ENCODE measurements at places on chromosomes 16 and 17.

DNA sequence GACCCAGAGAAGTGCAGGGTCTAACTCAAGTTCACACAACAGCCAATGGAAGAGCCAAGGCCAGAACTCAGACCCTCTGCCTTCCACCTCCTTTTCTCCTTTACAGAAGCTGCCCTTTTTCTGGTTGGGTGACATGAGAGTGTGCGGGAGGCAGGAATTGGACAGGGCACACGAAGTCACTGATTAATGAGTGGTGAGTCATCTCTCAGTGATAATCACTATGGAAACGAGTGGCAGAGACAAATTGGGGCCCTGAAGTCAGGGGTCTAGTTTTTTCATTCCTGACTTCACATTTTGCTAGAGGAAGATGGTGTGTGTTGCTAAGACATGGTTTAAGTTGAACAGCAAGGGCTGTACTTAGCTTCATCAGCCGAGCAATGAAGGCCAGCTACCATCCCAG lies 312.7 kb upstream of the CCL2 start:
- DNase-seq, result no peak

- no peak for DNase-seq
These were observed 221.5 kb upstream of the SOX9 start for GRCh38 chr17:71899317-71899716.

DNA sequence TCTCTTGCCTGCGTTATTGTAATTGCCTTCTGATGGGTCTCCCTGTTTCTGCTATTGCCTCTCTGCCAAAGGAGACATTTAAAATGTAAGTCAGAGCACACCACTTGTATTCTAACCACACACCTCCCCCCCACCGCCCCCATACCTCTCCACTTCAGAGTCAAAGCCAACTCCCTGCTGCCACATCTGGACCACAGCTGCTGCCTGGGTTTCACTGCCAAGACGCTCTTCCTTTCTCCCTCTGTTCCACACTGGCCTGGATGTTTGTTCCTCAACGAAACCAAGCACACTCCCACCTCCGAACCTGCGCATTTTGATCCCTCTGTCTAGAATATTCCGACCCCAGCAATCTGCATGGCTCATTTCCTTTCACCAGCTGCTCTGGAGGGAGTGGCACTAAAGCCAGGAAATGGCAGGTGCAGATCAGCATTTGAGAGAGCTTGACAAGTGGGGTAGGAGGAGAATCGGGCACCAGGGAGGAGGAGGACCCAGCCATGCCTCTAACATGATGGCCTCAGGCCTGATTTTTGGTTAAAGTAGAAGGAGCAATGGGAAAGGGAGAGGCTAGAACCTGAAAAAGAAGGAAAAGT lies 92.4 kb upstream of the HS3ST2 start:
- no peak for DNase-seq

DNA sequence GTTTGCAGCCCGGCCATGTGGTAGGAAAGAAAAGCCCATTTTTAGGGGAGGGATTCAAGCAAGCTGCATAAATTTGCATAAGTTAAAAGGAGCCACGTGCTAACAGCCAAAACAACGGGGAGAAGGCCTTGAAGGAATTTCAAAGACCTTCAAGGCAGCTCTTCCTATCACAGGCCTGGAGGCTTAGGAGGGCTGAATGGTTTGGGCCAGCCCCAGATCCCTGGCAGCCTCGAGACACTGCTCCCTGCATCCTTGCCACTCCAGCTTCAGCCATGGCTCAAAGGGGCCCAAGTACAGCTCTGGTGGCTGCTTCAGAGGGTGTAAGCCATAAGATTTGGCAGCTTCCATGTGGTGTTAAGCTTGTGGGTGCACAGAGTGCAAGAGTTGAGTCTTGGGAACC lies 22.6 kb downstream of the PRDM7 start:
- DNase-seq, result no peak

DNA sequence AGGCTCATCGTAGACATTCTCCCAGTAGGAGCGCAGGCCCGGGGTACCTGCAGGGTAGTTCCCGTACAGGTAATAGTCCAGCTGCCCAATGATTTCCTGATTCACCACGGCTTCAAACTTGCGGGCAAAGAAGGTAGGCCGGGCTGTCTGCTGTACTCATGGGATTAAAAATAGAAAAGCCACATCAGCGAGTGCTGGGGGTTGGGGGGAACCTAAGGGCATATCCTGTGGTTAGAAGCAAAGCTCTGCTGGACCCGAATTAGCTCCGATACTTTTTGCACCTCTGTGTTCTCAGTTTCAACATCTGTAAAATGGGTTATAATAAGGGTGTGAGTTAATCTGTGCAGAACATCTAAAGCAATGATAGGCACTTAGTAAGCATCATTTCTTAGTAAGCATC lies 336.2 kb downstream of the XYLT1 start:
- no peak for DNase-seq

- no peak for DNase-seq
These were observed 21.2 kb upstream of the HOXB9 start for GRCh38 chr17:48647103-48647962.

DNA sequence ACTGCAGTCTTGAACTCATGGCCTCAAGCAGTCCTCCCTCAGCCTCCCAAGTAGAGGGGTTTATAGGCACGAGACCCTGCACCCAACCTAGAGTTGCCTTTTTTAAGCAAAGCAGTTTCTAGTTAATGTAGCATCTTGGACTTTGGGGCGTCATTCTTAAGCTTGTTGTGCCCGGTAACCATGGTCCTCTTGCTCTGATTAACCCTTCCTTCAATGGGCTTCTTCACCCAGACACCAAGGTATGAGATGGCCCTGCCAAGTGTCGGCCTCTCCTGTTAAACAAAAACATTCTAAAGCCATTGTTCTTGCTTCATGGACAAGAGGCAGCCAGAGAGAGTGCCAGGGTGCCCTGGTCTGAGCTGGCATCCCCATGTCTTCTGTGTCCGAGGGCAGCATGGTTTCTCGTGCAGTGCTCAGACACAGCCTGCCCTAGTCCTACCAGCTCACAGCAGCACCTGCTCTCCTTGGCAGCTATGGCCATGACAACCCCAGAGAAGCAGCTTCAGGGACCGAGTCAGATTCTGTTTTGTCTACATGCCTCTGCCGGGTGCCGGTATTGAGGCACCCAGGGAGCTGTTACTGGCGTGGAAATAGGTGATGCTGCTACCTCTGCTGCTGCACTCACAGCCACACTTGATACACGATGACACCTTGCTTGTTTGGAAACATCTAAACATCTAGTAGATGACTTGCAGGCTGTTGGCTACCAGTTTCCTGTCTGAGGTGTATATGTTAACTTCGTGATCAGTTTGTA lies 3.3 kb downstream of the RPL13 start:
- DNase-seq, result no peak

DNA sequence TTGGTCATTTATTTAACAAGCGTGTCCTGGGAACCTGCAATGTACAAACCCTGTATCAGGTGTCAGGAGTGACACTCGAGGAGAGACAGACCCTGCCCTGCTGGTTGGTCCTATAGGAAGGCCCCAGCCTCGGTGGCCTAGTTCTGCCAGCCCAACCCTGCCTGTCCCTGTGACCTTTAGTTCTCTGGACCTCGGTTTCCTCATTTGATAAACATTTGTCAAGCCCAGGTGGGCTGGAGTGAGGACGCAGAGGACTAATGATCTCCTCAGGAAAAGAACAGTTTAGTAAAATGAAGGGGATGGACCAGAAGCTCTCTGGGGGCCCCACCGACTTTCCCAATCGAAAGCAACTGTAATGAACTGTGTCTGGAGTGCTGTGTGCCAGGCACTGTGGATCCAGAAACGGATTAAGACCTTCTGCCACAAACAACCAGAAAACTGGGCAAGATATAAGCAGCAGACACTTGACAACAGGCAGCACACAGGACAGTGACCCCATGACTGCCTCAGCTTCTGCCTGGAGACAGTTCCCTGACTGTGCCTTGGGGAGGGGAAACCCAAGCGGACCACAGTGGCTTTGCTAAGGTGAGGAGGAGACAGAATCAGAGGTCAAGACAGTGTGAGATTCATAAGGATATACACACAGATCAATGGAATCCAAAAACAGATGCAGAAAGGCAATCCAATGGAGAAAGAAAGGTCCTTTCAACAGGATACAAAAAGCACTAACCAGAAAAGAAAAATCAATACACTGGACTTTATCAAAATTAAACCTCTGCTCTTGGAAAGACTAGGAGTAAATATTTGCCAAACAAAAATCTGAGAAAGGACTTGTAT lies 8.8 kb downstream of the PRCD start:
- no peak for DNase-seq

All from central memory CD4-positive, alpha-beta T cell (primary cell).